CD4-positive, alpha-beta memory T cell (primary cell): ENCODE measurements at places on chromosomes 11 and 22.

DNA sequence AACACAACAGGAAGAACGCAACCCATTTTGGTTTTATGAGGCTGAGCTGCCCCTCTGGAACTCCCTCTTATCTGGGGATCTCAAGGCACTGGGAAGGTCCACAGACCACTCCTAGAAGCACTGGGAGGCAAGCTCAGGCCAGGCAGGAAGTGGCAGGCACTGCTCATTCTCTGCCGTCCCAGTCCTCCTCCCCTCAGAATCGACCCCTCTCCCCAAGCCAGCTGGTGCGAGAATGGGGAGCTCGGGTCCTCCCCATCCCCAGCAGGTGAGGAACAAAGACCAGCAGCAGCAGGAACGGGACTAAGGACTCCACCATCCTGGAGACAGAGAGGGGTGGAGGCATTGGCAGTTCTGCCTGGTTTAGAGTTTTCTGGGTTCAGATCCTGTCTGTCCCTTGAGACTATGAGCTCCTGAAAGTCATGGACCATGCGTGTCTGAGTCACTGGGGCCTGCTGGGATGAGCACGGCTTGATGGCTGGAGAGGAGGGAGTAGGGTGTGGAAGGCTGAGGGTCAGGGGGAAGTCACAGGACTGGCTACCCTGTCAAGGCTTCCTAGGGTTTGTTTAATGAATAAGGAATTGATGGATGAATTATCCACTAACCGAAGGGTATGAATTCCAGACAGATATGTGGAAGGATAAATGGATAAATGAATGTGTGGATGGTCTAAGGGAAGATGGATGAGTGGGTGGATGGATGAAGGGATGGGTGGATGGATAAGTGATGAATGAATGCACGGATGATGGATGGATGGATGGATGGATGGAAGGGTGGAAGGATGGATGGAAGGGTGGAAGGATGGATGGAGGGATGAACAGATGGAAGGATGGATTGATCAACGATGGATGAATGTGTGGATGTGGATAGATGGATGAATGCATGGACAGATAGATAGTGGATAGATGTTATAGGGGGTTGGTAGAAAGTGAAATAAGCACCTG, 6.4 kb downstream of the MYEOV start:
- DNase-seq, result no peak

- no peak for DNase-seq
Measured at GRCh38 chr22:36682811-36683210, 20.7 kb downstream of the CACNG2 start.

DNA sequence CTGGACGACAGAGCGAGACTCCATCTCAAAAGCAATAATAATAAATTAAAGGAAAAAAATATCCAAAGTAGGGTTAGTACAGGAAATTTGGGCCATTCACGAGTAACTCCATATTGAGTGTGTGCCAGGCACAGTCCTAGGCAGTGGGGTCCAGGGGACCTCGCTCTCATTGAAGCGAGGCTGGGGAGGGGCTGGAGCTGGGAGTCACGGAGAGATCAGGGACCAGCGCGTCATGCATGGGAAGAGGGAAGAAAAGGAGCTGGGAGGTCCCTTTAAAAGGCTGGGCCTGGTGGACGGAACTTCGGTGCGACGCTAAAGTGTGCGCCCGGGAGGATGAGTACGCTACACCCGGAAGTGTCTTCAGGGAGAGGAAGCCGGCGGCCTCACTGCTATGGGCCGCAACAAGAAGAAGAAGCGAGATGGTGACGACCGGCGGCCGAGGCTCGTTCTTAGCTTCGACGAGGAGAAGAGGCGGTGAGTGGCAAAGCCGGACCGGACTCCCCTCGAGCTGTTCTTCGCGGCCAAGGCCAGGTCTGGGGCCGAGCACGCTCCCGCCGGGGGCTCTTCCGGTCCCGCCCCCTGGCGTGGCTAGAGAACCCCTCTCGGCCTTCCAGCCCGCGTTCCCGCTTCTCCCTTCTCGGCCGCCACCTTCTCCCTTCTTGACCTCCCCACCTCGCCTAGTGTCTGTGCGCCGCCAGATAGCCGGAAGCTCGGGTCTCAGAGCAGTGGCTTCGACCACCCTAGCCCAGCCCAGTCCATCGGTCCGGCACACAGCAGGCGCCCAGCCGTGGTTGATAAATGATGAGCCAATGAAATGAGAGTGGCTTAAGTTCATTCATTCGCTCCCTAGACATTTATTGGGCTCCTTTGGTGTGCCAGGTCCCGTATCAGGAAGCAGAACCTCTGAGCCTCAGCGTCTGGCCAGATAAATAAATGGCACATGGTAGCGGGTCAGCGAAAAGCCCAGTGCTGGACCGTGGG, at the start of gene NOL12:
Gene NOL12 (plus strand): TSS at position 342 of the 981 bp plus-strand sequence. CDS start 50 bp downstream, at position 392.
- peak; percentile 82 for DNase-seq

DNA sequence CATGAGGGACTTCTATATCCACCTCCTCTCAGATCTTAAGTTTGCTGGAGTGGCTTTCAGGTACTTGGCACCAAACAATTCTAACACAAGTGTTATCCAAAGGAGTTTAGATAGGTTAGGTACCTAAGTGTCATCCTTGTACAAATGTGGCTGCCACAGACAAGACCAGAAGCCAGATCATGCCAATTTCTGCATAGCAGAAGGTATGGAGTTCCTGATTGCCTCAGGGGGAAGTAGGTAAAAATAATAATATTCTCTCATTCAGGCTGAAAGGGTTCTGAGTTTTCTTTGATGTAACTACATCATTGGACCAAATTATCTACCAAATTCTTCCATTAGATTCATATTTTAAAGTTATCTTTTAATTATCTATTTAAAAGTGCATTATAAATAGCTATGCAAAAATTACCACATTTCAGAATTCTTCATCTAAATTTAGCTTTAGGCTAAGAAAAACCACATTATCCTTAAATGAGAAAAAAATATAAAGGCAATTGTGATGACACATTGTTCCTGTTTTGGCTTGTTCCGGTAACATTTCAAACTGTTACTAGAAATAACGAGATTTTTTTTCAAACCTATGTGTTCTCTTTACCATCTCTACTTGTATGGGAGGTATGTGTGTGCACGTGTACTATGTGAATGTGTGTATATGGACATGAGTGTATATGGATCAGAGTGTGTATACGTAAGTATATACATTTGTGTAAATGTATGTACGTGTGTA, 66.2 kb upstream of the POU2AF2 start:
- no peak for DNase-seq

- DNase-seq, result no peak
Measured at GRCh38 chr11:66112601-66113499, 42.8 kb downstream of the PACS1 start.

DNA sequence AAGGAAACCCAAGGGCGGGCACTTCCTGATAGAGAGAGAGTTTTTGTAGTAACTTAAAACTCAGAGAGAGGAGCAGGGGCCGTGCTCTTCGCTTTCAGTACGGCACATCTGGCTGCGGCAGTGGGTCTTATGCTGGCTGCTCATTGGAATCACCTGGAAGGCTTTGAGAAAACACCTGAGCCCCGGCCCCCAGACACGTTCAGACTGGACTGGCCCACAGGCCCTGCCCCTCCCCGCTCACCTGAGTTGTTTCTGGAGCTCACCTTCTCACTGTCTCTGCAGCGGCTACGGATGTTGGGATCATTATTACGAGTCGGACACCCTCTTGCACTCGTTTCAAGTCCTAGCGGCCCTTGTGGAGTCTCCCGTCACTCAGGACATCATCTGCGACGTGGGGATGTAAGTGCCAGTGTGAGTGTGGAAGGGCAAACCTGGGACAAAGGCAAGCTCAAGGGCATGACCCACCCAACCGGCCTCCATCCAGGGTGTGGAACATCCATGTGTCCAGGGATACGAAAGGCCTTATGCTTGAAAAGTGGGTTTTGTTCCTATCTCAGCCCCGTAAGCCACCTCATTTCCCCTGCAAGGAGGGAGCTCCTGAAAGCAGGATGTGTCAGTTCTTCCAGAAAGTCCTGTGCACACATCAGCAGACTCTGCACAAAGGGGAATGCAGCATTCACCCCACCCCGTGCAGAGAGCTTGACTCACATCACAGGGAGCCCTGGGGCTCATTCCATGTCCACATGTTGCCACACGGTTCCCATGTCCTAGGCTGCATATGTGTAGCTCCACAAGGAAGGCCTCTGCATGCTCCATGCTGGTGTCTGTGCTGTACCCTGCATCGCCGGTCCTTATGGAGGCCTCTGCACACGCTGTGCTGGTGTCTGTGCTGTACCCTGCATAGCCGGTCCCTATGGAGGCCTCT, 5.4 kb downstream of the NADSYN1 start:
- no peak for DNase-seq

DNA sequence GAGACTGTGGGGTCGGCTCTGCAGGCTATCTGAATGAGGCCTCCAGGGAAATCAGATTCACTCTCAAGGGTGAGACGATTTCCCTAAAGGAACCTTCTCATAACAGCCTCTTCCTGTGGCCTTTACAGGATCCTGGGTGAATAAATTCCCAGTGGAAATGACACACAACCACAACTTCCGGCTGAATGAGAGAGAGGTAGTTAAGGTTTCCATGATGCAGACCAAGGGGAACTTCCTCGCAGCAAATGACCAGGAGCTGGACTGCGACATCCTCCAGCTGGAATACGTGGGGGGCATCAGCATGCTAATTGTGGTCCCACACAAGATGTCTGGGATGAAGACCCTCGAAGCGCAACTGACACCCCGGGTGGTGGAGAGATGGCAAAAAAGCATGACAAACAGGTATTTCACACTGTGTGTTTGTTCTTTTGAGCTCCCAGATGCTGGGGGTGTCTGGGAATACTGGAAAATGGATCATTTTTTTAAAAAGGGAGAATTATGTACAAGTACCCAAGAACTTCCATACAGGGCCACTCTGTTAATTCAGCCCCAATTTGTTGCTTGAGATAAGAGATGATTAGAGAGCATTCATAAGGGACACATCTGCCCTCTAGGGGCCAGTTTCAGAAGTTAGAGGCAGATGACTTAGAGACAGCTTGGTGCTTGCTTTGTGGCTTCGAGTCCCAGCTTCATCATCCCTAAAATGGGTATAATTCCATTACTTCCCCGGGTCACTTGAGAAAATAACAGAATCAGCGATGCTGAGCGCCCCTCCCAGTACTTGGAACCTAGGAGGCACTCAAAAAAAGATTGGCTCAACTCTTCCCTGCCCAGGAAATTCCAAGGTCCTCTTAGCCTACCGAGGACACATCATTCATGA, 10.2 kb downstream of the SERPIND1 start:
- DNase-seq, result peak; percentile 61

DNA sequence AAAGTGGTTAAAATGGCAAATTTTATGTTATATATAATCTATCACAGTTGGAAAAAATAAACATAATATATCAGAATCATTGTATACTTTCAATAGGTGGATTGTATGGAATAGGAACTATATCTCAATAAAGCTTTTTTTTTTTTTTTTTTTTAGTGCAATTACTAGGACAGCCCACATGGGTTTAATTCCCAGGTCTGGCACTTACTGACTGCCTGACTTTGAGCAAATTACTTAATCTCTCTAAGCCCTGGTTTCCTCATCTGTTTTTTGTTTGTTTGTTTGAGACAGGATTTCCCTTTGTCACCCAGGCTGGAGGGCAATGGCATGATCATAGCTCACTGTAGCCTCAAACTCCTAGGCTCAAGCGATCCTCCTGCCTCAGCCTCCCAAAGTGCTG, 26.1 kb upstream of the BAIAP2L2 start:
- DNase-seq, result no peak

- DNase-seq, result no peak
Measured at GRCh38 chr11:101867951-101868350, 46.9 kb upstream of the CEP126 start.

DNA sequence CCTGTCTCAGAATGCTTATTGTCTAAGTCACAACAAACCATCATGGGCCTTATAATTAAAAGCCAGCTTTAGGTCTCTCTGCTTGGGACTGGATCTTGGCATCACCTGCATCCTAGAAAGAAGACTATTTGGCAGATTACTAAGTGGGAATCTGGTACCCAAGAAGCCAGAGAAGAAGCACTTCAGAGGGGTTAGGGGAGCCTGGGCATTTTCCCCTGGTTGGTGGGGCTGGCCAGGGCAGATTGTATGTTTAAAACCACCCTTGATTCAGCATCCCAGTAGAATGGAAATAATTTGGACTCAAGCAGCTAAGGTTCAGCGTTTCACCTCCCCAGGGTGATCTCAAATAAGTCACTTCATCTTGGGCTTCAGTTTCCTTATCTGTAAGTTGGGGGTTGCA, 193.7 kb downstream of the MIAT start:
- DNase-seq, result no peak

- DNase-seq, result no peak
Measured at GRCh38 chr11:100981196-100981824, 148.3 kb downstream of the PGR start.

- no peak for DNase-seq
Measured at GRCh38 chr11:9073466-9074225, 17.8 kb downstream of the SCUBE2 start.

DNA sequence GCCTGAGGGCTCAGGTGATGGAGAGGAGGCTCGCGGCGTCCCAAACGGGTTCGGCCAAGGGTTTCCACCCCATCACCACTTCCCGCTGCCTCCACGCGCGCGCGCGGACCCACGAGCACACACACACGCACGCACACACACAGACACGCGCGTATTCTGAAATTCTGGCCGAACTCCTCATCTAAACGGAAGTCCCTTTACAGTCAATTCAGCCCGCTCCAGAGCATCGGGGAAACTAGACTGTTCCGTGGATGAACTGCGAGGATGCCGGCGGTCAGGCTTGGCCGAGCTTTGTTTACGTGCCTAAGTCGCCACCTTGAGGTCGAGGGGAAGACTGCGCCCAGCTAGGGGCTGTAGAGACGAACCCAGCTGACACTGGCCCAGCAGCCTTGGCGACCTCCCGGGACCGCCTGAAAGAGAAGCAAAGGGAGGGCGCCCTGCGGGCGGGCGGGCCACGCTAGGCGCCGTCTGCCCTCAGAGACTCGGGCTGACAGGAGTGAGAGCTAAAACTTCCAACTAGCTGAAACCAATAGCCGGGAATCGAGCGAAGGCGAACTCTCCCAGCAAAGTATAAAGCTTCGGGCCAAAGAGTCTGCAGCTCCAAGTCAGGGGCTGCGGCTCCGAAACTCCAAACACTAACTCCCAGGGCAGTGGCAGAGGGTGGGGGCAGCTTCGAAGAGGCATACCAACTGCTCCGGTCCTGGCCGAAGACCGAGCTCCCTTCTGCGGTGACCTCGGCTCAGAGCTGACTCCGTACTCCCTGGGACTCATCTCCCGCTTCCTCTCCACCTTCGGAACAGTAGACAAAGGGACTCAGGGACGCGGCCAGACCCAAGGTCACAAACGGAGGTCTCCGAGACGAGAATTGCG, 124.7 kb upstream of the C11orf58 start:
- no peak for DNase-seq

DNA sequence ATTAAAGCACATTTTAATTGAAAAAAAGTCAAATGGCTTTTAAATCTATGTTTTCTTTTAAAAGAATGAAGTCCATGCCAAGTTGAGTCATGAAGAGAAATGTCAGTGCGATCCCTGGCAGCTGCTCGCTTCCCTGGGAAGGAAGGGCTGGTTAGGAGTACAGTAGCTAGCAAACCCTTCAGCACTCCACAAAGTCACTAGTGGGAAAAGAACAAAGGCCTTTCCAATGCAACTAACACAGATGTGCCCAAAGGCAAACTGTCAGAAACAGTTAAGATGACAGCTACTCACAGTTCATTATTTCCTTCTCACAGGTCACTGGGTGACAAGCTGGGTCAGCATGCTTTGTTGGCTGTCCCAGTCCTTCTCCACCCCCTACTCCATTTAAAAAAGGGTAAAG, 308.7 kb downstream of the DCDC1 start:
- DNase-seq, result no peak
